ENCODE measurements at places on chromosomes 5 and 9. TPM values are rescaled to one million over a fixed set of nuclear protein-coding genes. Genes with fewer than 3 reads are reported as not detected.

The CCL27 gene
- total RNA-seq, result not detected

The CRHBP gene
- total RNA-seq, result 3.8 TPM

The MED10 gene
- 24.2 TPM for total RNA-seq

The C9orf50 gene
- not detected for total RNA-seq

The C9orf153 gene
- 0.53 TPM for total RNA-seq

The ARHGEF39 gene
- total RNA-seq, result not detected

The NEUROG1 gene
- not detected for total RNA-seq

The GPRIN1 gene
- 0.56 TPM for total RNA-seq

The TGFBI gene
- total RNA-seq, result 55.4 TPM

The ANKRD20A1 gene
- 7.2 TPM for total RNA-seq

The TMEM232 gene
- 2.5 TPM for total RNA-seq

The BARHL1 gene
- not detected for total RNA-seq

The RNF224 gene
- total RNA-seq, result not detected

The SLC6A7 gene
- not detected for total RNA-seq

The FOXD4L6 gene
- total RNA-seq, result not detected

The SLC36A2 gene
- not detected for total RNA-seq

The RNF180 gene
- 25.5 TPM for total RNA-seq

- DNase-seq, result no peak
Measured at GRCh38 chr5:151620461-151620840, 29.3 kb upstream of the FAT2 start.

GRCh38 chr5:53490747-53491146 is 10.3 kb downstream of the FST start:
- DNase-seq, result no peak

- no peak for DNase-seq
Measured at GRCh38 chr5:131534974-131535373, 100.1 kb downstream of the RAPGEF6 start.

DNA sequence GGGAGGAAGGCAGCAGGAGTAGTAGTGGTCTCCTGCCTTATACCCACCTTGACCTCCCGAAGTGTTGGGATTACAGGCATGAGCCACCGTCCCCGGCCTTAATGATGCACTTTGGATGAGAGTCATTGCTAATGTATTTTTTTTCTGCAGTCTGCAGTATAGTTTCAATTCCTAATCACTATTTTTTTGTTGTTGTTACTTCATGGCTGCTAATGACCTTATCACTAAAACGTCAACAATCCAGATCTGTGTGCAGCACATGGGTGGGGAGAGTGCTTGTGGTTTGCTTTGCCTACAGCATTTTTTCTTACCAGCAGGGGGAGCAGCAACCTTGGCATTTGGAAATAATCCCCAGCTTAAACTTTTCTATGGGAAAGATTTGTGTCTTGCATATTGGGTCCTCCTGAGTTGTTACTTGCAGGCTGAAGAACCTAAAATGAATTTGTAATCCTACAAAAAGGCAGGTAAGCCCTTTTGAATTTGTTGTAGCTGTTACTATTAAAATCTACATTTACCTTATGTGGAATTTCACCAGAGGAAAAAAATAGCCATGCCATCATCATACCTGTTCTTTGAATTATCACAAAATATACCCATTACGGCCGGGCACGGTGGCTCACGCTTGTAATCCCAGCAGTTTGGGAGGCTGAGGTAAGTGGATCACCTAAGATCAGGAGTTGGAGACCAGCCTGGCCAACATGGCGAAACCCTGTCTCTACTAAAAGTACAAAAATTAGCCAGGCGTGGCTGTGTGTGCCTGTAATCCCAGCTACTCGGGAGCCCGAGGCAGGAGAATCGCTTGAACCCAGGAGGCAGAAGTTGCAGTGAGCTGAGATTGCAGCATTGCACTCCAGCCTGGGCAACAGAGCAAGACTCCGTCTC is 6.3 kb upstream of the MED7 start:
- peak; percentile 51 for DNase-seq

- no peak for DNase-seq
Measured at GRCh38 chr9:16312962-16313546, 557.4 kb downstream of the BNC2 start.

- DNase-seq, result peak; percentile 33
Measured at GRCh38 chr5:1381370-1382247, 36.7 kb upstream of the CLPTM1L start.

- no peak for DNase-seq
Measured at GRCh38 chr9:17802249-17802857, 223.5 kb downstream of the SH3GL2 start.

DNA sequence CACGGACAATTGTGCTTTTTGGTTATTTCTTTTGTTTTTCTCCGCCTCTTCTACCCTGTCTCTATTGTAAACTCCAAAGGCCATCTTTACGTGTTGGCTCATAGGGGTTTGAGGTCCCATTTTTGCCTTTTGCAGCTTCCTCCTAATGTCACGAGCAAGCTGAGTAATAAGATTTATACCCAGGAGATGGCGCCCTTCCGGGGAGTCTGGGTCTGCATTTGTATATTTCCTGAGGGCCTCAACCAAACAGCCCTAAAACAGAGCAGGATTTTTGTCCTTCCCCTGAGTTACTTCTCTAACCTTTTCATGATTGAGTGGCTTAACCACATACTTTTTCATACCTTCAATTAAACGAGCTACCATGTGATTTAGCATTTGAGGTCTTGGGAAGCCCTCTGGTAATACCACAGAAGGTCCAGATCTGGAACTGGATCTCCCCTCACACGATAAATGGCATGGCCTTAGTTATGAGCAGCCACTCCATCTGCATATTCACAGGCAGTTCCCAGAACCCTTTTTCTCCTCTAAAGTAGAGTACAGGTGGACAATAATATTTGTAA is 11.2 kb upstream of the CFAP95 start:
- no peak for DNase-seq

- no peak for DNase-seq
Measured at GRCh38 chr5:172564883-172565282, 76.2 kb upstream of the NEURL1B start.

- DNase-seq, result no peak
Measured at GRCh38 chr5:145347026-145347616, 488.0 kb downstream of the PRELID2 start.

- DNase-seq, result no peak
Measured at GRCh38 chr5:163305655-163306054, 131.7 kb upstream of the CCNG1 start.

DNA sequence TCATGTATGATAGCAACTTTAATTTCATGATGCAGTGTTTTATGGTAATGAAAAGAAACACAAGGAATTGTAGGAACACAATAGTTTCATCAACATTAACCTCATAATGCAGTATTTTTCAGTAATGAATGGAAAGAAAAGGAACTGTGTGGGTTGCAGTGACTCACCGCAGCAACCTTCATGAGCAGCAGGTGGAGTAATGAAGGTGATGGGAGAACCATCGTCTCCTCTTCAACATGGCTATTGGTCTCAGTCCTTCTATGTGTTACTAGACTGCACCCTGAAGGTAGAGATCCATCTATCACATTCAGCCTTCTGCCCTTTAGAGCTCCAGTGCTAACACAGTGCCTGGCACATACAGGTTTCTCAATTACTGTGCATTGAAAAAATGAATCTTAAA is 58.0 kb downstream of the TMEM215 start:
- no peak for DNase-seq

DNA sequence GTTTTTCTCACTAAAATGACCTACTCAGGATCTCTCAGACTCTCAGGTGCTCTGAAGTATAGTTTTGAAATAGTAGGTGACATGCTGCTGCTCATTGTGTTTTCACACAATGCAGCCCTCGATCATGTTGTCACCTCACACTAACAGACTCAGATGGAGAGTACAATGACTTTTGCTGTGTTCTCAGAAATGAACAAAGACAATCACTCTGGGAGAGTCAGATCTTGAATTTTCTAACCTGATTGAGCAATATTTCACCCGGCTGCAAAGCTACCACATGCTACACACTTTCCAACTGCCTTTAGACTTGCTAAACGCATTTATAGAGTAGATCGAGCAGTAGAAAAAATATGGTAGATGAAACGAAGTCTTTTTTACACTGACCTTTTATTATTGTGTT is 113.4 kb downstream of the ST8SIA4 start:
- DNase-seq, result no peak

DNA sequence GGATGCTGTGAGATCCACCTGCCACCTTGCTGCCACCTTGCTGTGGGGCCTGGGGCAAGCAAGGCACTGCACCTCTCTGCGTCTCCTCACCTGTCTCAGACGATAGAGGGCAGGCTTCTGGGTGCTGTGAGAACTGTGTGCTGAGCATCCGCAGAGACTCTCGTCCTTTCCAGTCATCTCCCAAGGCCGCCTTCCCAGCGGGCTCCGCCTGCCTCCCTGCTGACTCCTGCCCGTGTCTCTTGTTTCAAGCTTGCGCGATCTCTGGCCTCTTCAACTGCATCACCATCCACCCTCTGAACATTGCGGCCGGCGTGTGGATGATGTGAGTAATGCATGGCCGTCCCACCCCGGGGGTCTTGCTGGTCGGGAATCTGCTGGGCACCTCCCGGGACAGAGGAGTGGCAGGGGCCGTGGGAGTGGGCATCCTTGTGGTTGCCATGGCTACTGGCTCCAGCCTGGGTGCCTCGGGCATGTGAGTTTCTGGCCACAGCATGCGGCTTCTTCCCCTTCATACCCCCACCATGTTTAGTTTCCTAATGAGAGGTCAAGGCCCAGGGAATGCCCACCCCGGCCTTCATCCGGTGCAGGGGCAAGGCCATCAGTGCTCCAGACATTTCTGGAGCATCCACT is 3.6 kb downstream of the CACFD1 start:
- DNase-seq, result peak; percentile 51

GRCh38 chr5:126619781-126620180 is 19.0 kb downstream of the PHAX start:
- DNase-seq, result no peak

GRCh38 chr5:165560648-165561047 is 2055.2 kb downstream of the MAT2B start:
- DNase-seq, result no peak

- DNase-seq, result no peak
Measured at GRCh38 chr9:83384214-83384613, 154.0 kb downstream of the FRMD3 start.

GRCh38 chr9:81823672-81824554 is 104.3 kb upstream of the SPATA31D4 start:
- no peak for DNase-seq

DNA sequence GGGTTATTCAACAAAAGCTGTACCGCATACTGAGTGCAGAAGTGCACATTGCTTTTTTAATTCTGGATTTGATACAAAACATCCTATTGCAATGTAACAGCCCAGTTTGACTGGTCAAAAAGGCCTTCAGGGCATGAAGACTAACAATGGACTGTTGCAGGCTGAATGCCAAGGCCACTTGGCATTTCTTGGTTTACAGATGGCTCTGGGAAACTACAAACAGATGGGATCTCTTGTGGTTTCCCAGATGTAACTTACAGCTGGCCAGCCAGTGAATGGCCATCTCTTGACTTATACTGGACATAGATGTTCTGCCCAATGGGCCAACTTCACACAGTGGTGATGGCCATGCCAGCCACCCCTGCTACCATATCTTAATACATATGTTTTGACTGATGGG is 36.8 kb downstream of the UGT3A2 start:
- DNase-seq, result no peak
